ENCODE measurements at places on chromosomes 3 and 15. TPM values are rescaled to one million over a fixed set of nuclear protein-coding genes. Genes with fewer than 3 reads are reported as not detected.

- ATAC-seq = no peak
Observed at GRCh38 chr3:155525324-155525833, 219.5 kb downstream of the PLCH1 start.

DNA sequence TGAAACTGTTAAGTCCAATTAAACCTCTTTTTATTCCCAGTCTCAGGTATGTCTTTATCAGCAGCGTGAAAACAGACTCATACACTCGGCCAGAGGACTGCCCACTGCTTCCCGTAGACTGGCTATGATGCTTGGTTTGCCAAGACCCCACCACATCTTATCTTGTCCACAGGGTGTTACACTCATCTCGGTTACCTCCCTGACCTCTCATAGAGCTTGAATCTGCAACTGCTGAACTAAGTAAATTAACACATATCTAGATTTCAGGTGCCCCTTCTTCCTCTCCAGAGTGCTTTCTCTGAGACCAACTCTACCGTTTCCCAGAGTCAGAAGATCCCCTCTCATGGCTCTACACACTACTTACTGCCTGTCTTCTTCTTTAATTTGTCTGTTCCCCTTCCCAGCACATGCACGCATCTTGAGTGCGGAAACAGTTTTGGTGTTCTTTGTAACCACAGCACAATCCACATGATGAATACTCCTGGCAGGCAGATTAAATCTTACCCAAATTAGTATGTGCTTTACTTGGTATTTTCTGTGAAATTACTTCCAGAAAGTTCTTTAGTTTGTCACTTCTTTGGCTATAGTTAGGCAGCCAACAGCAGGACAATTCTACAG, 49.7 kb downstream of the CD200 start:
- no peak for ATAC-seq

DNA sequence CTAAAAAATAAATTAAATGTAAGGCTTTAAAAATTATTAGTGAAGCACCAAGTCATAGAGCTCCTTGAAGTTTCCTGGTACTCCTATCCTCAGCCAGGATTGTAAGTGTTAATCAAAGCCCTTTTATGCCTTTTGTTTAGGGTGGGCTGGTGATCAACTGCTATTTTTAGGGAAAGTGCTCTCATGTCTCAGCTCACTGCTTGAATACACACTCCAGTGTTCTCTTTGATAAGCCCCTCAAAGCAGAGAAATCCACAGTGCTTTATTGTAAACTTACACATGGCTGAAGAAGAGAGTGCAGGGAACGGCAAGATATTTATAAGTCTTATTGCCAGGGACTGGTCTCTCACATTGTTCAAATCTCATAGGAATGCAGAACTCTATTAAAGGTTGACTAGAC, 156.4 kb upstream of the AZI2 start:
- ATAC-seq = no peak

DNA sequence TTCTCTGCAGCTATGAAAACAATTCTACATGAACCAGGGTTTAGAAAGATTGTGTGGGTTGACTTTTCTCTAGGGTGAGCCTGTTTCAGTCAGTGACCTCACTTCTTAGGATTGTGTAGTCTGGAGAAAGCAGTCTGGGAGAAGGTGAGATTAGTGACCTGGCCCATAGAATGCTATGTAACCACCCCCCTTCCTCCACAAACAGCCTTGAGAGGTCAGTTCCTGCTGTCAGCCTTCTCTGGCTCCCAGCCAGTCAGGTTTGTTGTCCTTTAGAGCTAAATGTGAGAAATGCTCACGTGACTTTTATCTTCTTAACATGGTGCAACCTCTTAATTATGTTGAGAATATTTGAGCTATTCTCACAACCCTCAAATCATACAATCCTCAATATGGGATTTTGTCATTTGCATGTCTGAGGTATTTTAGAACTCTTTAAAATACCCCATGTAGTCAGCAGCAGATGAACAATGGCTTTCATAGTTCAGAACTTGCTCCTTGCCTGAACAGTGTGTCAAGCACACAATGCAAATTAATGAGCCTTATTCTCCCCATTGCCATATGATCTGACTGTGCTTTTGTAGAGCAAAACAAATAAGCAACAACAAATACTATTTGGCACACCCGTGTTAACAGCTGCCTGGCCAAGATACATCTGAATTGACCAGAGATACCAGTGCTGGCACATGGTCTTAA, 311.6 kb downstream of the CNTN6 start:
- ATAC-seq = no peak

DNA sequence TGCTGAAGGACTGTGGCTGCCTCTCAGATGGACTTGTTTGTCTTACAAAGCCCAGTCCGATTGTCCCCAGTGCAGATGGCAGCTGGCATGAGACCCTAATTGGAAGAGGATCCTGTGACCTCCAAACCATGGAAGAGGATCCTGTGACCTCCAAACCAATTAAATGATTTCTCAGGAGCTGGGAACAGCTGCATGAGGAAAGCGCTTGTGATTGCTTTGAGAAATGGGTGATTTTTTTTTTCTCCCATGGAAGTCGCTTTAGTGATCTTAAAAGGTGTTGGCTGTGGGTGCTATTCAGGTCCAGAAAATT, 68.4 kb upstream of the LARS2 start:
- ATAC-seq = no peak

DNA sequence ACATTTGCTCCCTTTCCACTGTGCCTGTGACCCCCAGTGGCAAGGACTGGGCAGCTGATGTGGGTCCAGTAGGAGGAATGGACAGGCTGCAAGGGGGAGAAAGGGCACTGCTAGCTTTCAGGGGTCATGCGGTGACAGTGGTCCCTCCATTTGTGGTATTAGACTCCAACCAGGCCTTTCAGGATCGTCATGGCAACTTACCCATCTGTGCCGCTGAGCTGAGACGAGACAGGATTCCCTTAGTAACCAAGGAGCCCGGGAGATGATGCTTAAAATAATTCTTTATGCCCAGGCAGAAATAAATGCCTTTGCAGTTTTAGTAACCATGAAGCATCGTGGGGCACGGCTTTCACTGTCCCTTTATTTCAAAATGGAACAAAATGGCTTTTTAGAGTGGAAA, 15.9 kb upstream of the MRPL3 start:
- ATAC-seq = no peak

DNA sequence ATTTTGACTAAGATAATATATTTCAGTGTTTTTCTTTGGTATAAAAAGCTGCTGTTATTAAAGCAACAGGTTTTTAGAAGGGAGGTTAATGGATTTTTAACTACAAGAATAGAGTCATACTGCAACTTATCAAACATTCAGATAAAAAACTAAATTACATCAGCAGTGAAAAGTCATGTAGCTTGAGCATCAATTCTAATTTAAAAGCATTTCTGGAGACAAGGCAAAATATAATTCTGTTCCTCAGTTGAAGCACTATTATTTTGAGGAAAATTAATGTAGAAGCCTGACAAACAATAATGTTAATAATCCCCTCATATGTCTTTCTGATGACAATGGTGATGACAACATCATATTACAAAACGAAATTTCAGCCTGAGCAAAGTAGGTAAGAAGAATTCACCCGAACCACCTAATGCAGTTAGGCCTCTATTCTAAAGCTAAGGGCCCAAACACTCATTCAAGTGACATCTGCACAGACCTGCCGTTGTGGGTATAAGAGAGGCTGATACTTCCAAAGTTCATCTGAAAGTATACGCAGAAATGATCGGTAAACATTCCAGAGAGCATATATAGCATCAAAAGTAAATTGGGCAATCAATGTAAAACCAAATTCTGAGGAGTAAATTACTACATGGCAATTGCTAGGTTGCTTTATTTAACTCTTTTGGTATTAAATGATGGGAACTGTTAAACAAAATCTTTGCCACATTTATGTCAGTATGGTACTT, 12.8 kb upstream of the ROBO2 start:
- ATAC-seq = no peak

DNA sequence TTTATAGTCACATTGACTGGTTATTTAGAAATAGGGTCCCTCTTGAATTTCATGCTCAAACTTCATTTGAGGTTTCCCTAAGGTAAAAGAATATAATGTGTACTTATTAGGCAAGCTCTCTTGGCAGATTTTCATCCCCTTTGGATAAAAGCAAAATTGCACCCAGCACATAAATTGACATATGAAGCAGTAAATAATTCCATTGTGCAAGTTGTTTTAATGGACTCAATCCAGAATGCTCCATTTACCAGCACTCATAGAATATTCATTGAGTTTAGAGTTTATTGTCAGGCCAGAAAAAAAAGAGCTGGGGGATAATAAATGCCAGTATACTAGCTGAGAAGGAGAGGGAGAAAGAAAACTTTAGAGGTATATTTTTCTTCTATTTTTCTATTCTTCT, 136.8 kb downstream of the TPRG1 start:
- ATAC-seq = no peak

GRCh38 chr3:187401856-187402255, 33.7 kb downstream of the RTP4 start:
- no peak for ATAC-seq

DNA sequence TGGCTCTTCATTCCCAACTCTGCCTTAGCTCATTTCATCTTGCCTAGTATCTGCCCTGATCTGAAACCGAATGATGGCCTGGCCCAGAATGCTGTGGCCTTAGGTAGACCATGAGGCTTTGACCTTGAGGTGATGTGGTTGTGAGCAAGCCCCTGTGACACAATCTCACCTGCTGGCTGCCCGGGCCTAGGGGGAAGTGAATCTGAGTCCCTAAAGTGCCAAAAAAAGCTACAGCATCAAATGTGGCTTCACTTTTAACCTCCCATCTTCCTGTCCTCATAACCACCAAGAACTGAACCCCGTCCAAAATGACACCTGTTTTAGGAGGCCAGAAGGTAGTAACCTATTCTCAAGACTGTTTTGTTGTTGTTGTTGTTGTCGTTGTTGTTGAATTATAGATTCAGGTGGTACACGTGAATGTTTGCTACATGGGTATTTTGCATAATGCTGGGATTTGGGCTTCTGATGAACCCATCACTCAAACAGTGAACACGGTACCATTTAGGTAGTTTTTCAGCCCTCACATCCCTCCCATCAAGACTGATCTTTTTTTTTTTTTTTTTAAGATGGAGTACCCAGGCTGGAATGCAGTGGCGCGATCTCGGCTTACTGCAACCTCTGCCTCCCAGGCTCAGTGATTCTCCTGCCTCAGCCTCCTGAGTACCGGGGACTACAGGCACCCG, 54.6 kb downstream of the MCCC1 start:
- ATAC-seq = no peak

DNA sequence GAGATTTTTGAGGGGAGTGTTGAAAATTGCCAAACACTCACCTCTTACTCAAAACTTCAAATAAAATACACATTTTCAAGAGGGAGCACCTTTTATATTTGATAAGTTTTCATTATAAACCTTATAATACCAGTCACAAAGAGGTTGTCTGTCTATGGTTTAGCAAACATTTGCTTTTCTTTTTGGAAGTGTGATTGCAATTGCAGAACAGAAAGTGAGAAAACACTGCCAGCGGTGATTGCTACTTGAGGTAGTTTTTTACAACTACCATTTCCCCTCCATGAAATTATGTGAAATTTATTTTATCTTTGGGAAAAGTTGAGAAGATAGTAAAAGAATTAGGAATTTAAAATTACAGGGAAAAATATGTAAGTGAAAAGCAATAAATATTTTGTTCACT, 20.1 kb downstream of the DIPK2A start:
- no peak for ATAC-seq

- no peak for ATAC-seq
Observed at GRCh38 chr15:66123799-66124198, 129.8 kb downstream of the MEGF11 start.

Gene HTR3E
- not detected for total RNA-seq

Gene SI
- not detected for total RNA-seq

Gene IL17RE
- total RNA-seq = 12.9 TPM

Gene ZNF385D
- total RNA-seq = 1.7 TPM

Gene GAP43
- not detected for total RNA-seq

Gene PLA2G4F
- 34.9 TPM for total RNA-seq

Gene ZBTB47
- 3.7 TPM for total RNA-seq

Gene VGLL3
- 1.6 TPM for total RNA-seq
